ENCODE measurements at places on chromosomes 4 and X.

- DNase-seq = no peak
Measured at GRCh38 chr4:60215906-60216305, 984.2 kb upstream of the ADGRL3 start.

DNA sequence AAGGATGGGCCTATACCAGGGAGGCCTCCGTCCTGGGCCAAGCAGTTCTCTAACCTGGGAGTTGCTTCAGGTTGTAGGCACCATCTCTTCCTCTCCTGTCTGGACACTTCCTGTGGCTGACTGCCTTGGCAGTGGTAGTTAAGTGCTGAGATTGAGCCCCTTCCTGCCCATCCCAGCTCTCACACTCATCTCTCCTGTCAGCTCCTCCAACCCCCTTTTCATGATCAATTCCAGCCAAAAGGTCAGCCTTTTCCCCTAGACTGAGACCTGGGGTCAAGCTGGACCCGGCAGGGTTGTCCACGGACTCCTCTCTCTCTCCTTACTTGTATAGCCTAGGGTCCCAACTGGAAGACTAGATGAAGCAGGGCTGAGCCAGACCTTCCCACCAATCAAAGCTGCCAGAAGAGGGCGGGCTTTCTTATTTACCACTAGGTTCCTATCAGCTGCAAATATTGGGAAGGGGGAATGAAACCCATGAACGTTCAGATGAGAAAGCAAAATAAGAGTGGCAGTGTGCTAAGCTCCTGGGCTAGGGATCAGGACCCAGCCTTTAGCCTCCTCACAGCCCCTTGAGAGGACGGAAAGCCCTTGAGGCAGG is 34.5 kb downstream of the KDM5C start:
- no peak for DNase-seq

DNA sequence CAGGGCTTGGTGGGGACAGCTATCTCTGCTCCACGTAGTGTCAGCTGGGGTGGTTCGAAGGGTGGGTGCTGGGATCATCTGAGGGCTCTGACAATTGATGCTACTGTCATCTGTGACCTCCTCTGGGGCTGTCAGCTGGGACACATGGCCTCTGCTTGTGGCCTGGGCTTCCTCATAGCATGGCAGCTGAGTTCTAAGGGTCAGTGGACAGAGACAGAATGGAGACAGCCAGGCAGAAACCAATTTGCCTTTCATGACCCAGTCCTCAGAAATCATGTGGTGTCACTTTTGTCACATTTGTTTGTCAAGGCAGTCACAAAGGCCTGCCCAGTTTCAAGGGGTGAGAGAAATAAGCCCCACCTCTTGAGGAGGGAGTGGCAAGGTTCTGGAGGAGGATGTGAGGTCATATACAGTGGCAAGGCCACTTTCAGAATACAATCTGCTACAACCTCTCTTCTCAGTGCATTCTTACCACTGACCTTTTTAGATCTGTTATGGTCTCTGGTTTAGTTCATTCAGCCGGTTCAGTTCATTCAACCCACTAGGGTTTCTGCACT is 103.6 kb upstream of the BCOR start:
- peak; percentile 34 for DNase-seq

DNA sequence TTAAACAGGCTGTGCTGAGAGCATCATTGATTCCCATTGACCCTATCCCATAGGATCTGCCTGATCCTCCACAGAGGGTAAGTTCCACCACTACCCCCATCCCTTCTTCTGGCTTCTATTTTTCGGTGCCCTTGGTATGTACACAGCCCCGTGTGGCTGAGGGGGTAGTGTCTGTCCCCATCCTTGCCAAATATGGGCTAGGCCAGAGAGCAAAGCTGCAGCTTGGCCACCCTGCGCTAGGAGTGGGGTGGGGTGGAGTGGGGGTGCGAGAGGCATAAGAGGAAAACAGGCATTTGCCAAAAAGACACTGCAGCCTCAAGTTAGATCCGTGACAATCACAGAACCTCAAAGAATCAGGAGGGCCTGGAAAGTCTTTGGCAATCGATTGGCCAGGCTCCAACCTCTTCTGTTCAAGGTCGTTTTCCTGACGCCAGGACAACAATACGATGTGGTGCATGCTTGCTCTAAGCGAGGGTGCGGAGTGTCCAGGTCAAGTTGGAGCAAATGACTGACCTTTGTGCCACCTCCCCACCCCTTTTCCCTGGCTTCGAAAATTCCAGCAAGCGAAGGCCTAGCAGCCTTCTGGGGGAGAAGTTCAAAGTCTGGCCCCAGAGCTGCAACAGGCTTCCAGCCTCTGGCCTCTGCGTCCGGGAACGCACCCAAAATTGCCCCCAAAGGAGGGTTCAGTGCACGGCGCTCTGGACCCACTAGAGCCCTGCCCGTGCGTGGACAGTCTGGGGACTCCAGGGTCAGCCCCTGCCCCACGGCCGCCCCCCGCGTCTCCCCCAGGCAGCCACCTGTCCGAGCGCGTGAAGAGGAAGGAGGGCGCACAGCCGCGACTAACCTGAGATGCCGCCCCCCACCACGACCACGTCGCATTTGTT is 598 bp downstream of the MAOB start:
- DNase-seq = no peak

DNA sequence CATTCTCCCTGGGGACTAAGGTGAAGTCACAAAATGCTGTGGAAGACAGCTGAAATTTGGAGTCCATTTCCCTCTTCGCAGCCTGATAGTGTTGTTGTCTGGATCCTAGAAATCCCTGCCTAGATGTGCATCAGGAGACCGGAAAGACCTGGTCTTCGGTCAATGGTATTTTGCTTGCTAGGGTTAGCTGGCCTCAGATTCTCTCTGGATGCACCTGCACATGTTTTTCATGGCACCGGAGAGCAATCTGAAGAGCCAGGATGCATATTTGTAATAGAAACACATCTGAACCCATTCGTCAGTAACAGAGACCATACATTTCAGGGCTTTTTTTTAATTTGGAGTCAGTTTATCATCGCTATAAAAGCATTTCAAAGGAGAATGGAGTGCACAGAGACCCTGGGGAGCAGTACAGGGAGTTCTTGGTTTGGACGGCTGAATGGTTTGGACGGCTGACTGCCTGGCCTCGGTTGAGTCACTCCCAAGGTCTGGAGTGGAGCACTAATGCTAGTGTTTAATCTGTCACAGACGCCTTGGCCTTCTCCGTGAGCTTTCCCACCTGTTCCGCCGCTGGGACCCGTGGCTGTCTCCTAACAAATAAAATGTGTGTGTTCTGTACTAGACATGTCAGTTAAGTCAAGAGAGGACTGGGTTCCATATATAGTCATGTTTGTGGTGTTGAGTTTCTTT is 7.5 kb upstream of the PDLIM3 start:
- DNase-seq = no peak
